ENCODE measurements at places on chromosomes 4 and X. TPM values are rescaled to one million over a fixed set of nuclear protein-coding genes. Genes with fewer than 3 reads are reported as not detected.

DNA sequence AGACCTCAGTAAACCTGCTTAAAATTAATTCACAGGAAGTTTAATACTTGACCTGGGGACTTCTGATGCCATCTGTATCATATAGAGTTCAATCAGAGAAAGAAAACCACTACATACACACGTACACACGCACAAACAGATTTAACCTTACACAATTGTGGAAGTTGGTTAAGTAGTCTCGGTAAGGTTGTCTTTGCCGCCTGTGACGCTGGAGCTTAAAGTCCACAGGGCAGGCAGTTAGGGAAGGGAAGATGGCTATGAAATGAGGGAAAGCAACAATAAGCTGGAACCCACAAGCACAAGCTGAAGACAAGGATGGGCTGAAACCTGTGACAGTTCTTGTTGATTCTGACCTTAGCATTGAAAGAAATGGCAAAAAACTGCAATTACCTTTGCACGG is 41.7 kb upstream of the TSPAN7 start:
- no peak for DNase-seq

Gene PFKFB1
- 0.21 TPM for total RNA-seq

DNA sequence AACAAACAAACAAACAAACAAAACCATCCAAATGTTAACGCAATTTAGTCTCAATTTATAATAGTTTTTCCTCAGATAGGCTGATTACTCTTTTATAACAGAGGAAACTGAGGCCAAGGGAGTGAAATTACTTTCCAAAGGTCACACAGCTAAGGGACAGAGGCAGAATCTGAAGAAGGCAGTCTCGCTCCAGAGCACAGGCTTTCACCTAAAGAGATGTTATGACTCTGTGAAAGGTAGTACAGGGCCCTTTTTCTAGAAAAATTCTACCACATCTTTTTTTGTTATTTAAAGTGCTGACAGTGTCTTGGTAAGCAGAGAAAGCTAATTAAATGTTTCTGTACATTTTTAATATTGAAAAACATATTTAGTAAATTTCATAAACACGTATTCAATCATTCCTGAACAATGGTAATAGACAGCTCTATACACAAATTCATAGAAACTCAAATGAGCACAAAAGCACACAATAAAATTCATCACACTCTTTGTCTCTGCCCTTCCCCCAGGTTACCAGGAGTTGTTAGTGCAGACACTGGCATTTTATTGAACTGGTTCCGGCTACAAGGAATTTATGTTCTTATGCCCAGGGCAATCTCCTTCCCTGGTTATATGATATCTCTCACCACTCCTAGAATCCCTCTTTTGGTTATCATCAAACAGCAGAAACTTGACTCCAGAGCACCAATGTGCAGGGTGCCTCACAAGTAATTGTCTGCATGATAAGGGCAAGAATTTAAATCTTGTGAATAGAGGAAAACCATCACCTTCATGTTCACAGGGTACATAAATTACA is 7.7 kb upstream of the APBB2 start:
- no peak for DNase-seq

Gene TSPYL2
- 16.2 TPM for total RNA-seq
